ENCODE measurements at places on chromosomes 3 and 15.

DNA sequence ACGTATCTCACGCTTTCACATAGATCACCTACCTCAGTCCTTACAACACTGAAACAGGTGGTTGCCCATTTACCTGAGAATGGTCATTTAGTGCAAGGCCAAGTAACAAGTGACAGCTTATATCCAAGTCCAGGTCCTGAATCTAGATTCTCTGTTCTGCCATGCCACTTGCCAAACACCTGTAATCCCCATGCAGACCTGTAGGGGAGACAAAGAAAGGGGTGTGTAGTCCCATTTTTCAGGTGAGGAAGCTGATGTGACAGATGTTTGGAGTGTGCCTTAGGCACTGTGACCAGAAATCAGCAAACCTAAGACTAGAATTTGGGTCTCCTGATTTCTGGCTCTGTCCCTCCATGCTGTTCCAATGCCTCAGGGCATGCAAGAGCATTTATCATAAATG is 12.7 kb downstream of the ZNF35 start:
- DNase-seq = no peak

DNA sequence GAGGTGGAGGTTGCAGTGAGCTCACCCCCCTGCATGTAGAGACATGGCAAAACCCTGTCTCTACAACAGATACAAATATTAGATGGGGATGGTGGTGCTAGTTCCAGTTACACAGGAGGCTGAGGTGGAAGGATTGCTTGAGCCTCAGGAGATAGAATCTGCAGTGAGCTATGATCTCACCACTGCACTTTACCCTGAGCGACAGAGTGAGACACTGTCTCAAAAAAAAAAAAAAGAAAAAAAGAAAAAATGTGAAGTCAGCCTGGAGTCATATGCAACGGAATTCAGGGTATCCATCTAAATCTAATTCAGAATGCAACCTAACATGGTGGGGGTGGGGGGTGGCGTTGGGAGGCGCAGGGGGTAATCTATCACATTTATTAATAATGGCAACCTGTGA is 37.1 kb upstream of the NR2F2 start:
- no peak for DNase-seq

DNA sequence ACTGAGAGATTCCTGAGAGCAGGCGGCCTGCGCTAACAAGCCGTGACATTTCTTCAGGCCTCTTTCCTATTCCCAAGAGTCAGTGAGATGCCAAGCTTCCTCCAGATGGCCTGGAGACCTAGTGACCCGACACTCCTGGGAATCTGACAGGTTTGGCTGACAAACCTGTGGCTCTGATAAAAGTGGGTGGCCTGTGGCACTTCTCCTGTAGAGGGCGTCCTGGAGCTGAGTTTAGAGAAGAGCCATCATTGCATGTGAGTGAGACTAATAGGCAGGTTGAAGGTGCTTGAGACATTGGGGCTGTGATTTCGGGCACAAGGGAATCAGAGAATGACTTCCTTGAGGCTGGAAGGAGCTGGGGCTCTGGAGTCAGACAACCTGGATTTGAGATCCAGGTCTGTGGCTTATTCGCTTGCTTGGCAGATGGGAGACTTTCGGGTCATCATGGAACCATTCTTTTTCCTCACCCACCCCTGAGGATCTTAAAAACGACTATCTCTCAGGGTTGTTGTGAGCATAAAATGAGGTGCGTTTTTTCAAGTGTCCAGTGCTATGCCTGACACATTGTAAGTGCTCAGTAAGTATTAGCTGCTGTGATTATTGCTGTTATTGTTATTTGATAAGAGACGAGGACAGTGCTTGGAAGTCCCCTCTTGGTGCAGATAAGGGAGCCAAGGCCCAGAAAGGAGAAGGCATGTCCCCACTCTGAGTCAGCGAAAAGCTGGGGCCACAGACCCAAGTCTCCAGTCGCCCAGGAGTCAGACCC is 77.2 kb downstream of the SCN10A start:
- DNase-seq = peak; percentile 8

GRCh38 chr3:170437176-170437575 is 18.5 kb downstream of the CLDN11 start:
- DNase-seq = no peak

DNA sequence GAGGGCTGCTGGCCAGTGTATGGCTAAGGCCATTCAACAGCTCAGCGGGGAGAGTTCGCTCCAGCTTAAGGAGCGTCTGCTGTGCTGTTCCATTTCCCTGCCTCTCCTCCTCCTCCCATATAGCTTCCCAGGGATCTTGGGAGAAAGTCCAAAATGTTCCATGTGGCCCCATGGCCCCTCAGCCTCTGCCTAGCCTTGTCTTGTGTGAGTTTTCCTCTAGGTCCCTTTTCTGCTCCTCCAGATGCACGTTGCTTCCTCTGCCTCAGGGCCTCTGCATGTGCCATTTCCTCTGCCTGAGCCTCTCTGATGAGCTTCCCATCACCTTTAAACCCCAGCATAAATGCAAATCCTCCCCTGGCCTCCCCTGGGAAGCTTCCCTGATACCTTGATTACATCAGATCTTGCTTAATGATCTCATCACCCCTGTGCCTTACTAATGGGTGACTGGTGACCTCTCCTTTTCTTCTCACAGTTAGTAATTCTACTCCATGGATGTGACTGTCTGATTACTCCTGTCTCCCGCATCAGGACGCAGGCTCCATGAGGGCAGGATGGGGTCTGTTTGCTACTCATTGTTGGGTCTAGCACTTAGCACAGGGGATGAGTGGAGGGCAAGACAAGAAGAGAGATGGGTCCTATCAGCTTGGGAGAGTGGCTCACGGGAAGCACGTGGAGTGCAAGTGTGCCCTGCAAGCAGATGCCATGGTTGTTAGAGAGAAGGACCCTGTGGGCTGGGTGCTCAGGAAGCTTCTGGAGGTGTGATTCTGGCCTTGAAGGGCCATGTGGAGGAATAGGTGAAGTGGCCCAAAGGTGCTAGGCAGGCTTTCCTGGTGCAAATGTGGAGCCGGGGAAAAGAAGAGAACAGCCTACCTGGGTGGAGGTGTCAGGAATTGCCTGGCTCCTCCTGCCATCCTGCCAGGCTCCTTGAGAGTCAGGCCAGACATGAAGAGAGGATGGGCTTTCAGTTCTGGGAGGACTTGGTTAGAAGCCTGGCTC is 23.8 kb downstream of the ITGA11 start:
- no peak for DNase-seq

GRCh38 chr3:104796556-104796955 is 570.2 kb upstream of the ALCAM start:
- no peak for DNase-seq

- no peak for DNase-seq
These were observed 44.1 kb upstream of the CMTM7 start for GRCh38 chr3:32347343-32348125.

DNA sequence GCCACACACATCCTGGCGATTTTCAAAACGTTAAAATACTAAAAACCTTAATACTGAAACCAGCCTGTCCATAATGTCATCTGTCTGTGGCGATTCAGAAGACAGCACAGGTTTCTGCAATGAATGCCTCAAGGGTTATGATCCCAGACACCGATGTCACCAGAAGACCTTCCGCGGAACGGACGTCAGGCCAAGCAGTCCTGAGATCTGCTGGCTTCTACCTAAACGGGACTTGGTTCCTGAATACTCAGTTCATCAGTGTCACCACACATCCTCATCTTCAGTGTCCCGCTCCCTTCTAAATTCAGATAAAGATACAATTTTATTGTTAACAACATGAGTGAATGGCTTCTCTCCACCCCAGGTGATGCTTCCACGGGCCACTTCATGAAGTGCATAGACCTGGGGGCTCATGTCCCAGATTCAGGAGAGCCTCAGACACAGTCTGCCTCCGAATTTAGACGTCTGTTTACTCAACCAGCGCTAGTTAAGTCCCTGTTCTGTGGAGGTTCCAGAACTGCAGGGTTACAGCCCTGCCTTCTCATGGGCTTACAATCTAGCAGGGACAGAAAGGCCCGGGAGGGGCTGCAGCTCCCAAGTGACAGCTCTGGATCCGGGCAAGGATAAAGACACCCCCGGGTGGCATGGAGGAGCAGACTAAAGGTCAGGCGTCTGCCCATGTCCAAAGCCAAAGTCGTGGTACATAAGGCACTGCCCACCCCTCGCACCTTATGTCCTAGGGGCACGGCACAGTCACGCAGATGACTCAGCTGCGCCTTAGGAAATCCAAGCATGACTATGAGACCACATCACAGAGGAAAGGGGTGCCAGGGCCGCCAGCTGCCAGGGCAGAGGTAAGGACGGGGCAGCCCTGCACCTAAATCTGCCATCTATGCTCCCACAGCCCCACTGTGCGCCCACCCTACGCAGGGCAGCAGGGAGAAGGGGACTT is 75.9 kb downstream of the VGLL4 start:
- no peak for DNase-seq

GRCh38 chr15:47674586-47675232 is 42.6 kb upstream of the SEMA6D start:
- DNase-seq = no peak

GRCh38 chr3:45844616-45845015 is 2.7 kb upstream of the LZTFL1 start:
- DNase-seq = no peak

GRCh38 chr3:64653101-64653500 is 34.7 kb downstream of the ADAMTS9 start:
- DNase-seq = no peak

GRCh38 chr15:55257938-55258337 is 31.7 kb downstream of the RAB27A start:
- DNase-seq = no peak
